ENCODE measurements at places on chromosomes 5 and 9.

GRCh38 chr5:132013006-132013689 lies 1.7 kb upstream of the ACSL6 start:
- DNase-seq: no peak

- DNase-seq: peak; percentile 71
These were observed 11.7 kb upstream of the OR1J2 start for GRCh38 chr9:122498883-122499288.

DNA sequence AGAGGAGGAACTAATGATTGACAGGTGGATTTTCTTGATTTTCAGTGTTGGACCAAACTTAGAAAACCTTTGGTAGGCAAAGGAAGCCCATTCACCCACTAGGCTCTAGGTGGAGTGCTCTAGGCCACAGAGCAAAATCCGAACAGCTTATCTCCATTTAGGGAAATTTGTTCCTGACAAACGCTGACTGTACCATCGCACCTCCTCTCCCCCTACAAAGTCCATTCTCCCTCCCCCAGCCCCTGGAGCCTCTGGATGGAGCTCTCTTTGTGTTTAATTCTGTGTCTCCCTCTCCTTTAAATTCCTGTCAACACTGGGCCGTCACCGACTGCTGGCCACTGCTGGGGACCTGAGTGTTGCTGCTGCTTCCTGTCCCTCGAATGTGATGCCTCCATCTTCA lies 350.1 kb upstream of the IRX2 start:
- DNase-seq: no peak

DNA sequence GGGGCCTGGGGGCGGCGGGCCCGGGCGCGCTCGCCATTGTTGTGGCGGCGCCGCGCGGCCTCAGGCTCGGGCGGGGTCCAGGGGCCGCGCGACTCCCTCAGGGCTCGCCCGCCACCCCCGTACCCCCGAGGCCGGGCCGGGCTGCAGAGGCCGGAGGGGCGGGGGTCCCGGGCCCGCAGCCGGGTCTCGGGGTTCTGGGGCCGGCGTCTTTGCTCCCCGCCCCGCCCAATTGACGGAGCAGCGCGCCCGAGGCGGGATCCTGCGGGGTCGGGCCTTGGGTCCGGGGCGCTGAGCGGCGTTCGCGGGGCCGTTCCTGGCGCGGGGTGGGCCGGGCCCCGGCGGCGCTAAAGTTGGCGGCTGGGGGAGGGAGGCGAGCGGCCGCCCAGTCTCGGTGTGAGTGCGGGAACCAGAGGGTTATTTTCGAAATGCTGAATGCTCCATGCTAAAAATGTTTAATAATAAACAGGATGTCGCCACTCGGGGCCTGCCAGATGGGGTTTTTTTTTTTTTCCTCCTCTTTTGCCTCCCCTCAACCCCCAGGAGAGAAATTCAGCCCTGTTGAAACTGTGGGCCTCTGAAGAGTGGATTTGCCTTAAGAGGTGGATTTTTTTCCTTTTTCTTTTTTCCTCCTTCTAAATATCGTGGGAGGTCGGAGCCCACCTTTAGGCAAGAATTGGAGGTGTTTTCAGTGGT lies 724 bp downstream of the PRRC2B start:
- DNase-seq: peak; percentile 77

GRCh38 chr9:77793849-77794248 lies 145.7 kb upstream of the GNA14 start:
- peak; percentile 39 for DNase-seq

DNA sequence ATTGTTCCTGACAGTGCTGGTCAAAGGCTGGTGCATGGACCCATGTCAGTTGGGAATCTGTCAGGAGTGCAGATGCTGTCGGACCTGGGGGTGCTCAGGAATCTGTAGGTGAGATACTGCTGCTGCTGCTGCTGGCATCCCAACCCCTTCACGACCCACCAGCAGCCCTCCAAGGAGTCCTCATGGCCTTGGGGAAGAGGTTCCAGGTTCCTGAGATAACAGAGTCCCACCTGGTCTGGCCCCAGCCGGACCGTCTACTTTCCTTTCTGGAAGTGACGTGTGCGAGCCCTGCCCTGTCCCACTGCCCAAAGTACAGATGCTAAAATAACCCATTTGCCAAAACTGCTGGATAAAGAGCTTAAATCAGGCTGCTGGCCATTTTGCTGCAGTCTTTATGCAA lies 4.3 kb downstream of the NXNL2 start:
- no peak for DNase-seq

DNA sequence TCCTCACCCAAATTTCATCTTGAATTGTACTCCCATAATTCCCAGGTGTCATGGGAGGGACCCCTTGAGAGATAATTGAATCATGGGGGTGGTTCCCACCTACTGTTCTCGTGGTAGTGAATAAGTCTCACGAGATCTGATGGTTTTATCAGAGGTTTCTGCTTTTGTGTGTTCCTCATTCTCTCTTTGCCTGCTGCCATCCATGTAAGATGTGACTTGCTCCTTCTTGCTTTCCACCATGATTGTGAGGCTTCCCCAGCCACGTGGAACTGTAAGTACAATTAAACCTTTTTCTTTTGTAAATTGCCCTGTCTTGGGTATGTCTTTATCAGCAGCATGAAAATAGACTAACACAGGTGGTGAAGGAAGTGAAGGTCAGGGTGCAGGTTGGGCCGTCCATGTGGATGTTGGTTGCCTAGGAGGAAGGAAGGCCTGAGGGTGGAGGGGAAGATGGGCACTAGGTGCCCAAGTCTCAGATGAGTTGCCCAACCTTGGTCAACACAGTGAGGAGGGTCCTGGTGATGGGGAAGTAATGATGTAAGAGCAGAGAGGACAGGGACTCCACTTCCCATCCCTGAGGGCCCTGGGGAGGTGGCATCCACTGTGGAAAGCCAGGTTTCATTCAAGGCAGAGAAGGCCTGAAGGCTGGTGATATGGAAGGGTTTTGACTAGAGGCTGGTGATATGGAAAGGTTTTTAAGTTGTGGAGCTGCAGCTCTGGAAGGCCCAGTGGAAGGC lies 92.6 kb downstream of the HSPA4 start:
- DNase-seq: no peak

Measured in AG20443 (cell line).